ENCODE measurements at places on chromosomes 6 and 20. TPM values are rescaled to one million over a fixed set of nuclear protein-coding genes. Genes with fewer than 3 reads are reported as not detected.

The GRM1 gene
- 2.9 TPM for total RNA-seq

The OTOR gene
- total RNA-seq: not detected

The NOX3 gene
- not detected for total RNA-seq

The C6orf132 gene
- 4.4 TPM for total RNA-seq

The MYLK4 gene
- 9.9 TPM for total RNA-seq

The ERVFRD-1 gene
- not detected for total RNA-seq

The POM121L2 gene
- not detected for total RNA-seq
